Activated CD8-positive, alpha-beta memory T cell treated with anti-CD3 and anti-CD28 coated beads, Interleukin-2, amount 50 U/mL, for 4 hours (primary cell): ENCODE measurements at places on chromosomes 5 and 9.

DNA sequence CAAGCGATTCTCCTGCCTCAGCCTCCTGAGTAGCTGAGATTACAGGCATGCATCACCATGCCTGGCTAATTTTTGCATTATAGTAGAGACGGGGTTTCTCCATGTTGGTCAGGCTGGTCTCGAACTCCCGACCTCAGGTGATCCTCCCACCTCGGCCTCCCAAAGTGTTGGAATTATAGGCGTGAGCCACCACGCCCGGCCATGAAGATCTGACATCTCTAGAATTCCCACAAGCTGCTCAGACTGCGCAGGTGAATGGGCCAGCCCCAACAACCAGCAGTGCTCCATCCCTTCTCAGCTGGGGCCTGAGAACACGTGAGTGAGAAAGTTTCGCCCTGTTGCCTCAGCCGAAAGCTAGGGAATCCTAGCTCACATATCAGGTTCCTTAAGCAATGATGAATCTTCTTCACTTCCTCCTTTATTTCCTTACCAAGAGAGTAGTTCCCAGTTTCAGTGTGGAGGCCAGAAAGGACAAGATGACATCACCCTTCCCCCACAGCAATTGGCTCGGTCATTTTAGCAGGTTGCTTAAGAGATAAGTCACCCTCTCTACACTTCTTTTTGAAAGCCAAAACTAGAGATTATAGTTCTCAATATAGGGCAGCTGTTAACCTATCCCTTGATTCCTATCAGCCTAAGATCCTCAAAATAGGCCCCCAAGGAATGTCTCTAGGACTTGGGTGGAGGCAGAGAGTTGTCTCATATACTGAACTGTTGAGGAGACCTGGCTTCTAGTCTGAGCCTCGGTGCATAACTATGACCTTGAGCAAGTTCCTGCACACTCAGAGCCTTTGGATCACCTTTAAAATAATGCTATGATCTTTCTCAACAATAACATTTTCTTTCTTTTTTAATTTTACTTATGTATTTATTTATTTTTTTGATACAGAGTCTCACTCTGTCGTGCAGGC is 23.9 kb upstream of the PPP2CA start:
- DNase-seq, result no peak

- DNase-seq, result no peak
Measured at GRCh38 chr5:110665184-110665726, 61.2 kb downstream of the TMEM232 start.

DNA sequence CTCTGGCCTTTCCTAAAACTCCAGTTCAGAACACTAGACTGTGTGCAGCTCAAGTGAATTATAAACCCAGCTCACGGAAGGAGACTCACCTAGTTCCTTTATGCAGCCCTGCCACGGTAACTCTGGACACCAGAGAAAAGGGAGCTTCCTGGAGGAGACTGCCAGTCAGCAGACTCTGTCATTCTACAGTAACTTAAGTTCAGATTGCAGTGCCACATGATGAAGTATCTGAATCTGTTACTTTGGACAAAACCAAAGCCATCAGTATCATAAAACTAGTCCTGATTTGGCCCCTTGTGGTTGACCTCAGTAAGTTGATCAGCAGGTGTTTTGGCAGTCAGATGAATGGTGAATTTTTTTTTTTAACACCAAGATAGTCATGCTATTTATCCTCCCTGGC is 2.7 kb downstream of the MTRR start:
- DNase-seq, result no peak

DNA sequence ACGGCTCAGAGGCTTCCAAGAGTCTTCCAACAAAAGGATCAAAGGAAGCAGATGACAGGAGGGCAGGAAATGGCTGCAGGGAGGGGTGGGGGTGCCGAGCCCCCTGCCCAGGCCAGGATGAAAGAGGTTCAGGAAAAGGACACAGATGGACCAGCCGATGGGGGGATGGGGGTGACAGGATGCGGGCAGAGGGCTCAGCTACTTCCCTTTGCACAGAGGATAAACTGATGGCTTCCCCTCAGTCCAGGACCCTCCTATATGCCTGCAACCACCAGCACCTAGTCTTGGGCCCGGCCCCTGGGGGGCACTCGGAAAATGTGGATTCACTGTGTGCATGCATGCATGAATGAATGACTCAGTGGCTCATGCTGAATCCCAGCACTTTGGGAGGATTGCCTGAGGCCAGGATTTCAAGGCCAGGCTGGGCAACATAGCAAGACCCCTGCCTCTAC is 148.2 kb downstream of the C9orf50 start:
- no peak for DNase-seq

- no peak for DNase-seq
Measured at GRCh38 chr9:69931340-69931739, 110.7 kb downstream of the CFAP95 start.
